Psoas muscle (tissue), 8 donors: ENCODE measurements at places on chromosomes 1 and 21.

GRCh38 chr1:204841798-204842197, 28.9 kb upstream of the NFASC start:
- DNase-seq = no peak
- H3K36me3 ChIP-seq = no peaks in the 10 kb centered on the region
- H3K27ac ChIP-seq = no peak overlapping the region

DNA sequence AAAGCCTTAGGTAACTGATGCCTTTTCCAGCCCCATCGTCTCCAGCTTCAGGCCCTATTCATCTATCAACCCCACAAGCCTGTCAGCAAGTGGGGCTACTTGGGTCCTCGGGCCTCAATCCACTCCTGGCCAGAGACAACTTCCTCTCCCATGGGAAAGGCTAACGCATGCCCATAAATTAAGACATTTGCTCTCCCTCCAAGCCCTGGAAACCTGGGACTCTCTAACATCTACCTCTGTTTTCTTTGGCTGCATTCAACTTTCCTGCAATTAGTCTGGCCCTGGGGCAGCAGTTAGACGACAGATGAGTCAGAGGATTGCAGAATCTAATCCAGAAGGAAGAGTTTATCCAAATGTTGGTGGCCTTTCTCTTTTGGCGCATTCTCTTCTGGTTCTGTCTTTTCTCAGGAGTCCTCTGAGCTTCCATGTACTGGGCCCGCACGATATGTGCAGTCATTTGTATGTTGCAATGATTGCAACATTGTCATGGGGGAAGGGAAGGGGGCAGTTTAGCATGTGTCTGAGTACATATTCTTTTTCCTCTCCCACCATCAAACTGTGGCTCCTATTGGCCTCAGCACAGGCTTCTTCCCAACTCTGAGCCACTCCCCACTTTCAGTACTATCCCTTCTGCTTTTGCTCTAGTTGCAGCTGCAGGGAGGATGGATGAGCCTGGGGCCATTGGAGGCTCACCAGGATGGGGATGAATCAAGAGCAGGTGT, 54.4 kb downstream of the NAV1 start:
- DNase-seq = peak; percentile 52
- H3K36me3 ChIP-seq = no peaks in the 10 kb centered on the region
- no peak overlapping the region for H3K27ac ChIP-seq
- H3K27me3 ChIP-seq = no peaks in the 10 kb centered on the region

DNA sequence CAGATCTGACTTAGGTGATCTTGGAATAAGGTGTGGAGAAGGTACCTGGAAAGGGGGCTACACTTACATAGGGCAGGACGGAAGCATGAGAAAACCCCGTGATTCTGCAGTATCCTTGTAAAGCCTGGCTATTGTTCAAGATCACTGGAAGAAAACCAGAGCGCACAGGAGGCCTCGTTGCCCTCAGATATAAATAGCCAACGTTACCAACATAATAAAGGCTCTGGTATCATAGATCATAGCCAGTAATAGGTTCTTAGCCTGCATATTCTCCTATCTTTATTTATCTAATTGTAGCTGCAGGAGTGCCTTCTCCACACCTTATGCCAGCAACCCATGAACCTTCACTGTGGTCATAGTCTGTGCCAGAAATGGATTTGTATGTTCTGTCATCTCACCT, 35.9 kb upstream of the MPZL1 start:
- H3K4me3 ChIP-seq = peak overlapping the region; percentile 36
- peaks cover 63% of the 10 kb centered on the region for H3K4me1 ChIP-seq
- peak overlapping the region; percentile 78 for H3K27ac ChIP-seq
- no peak for DNase-seq
- no peaks in the 10 kb centered on the region for H3K27me3 ChIP-seq

- peak; percentile 75 for DNase-seq
- peak overlapping the region; percentile 87 for H3K27ac ChIP-seq
- H3K4me1 ChIP-seq = peaks cover 19% of the 10 kb centered on the region
- H3K4me3 ChIP-seq = peak overlapping the region; percentile 74
Measured at GRCh38 chr21:16534408-16535101, 804.8 kb downstream of the USP25 start.

- no peak for DNase-seq
- no peak overlapping the region for H3K4me3 ChIP-seq
- no peaks in the 10 kb centered on the region for H3K4me1 ChIP-seq
- H3K27me3 ChIP-seq = no peaks in the 10 kb centered on the region
- no peak overlapping the region for H3K27ac ChIP-seq
- H3K36me3 ChIP-seq = no peaks in the 10 kb centered on the region
Measured at GRCh38 chr1:68673771-68674170, 176.9 kb upstream of the DEPDC1 start.

DNA sequence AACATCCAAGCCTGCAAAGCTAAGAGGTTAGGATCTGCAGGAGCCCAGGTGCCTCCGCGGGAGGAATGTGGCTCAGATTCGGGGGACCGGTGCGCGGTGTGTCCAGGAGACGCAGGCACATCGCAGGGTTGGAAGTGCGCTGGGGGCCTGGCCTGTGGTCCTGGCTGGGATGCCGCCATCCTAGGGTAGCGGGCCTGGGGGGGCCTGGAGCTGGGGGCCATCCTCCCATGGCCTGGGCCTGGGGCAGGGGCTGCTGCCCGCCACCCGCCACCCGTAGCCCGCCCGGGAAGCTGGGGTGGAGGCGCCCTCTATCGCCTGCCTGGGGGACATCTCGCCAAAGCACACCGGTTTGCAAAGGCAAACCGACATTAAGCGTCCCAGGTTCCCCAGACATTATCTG, 170.6 kb upstream of the ARHGEF16 start:
- peaks cover 2% of the 10 kb centered on the region for H3K27me3 ChIP-seq
- H3K4me1 ChIP-seq = no peaks in the 10 kb centered on the region
- H3K4me3 ChIP-seq = no peak overlapping the region
- DNase-seq = no peak
- no peaks in the 10 kb centered on the region for H3K36me3 ChIP-seq
- H3K27ac ChIP-seq = no peak overlapping the region

- H3K27ac ChIP-seq = no peak overlapping the region
- H3K36me3 ChIP-seq = no peaks in the 10 kb centered on the region
- no peak for DNase-seq
- no peak overlapping the region for H3K4me3 ChIP-seq
- no peaks in the 10 kb centered on the region for H3K4me1 ChIP-seq
Measured at GRCh38 chr1:24984300-24984699, 54.2 kb upstream of the RUNX3 start.

DNA sequence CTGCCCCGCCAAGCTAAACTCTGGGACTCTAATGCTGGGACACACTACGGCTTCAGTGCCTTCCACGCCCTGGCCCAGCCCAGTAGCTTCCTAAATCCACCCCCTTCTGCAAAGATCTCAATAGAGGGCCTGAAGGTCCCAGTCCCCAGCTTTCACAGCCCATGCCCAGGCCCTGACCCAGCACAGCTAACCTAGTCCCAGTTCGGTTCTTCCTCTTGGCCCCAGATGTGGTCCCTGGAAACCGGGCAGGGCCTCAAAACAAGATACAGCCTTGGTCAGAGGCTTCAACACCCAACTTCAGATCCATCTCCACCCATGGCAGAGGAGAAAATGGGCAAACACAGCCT, 646 bp upstream of the PDZK1IP1 start:
- H3K27ac ChIP-seq = peak overlapping the region; percentile 72
- DNase-seq = no peak
- H3K4me1 ChIP-seq = peaks cover 15% of the 10 kb centered on the region
- peak overlapping the region; percentile 38 for H3K4me3 ChIP-seq

DNA sequence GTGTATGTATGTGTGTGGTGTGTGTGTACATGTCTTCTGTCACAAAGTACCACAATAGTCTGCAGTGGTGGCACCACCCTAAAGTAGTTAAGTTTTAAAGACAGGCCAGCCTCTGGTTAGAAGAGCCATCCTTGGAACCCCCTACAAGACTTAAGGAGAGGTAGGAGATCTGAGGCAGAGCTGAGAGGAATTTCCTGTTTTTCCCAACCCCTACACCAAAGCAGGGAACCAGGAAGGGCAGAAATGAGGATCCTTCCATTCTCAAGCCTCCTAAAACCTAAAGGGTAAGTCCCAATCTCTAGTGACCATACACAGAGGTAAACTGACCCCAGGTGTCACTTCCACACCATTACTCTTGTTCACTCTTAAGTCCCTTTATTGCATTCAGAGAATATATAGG, 11.1 kb downstream of the PEA15 start:
- DNase-seq = no peak
- peaks cover 19% of the 10 kb centered on the region for H3K4me1 ChIP-seq
- H3K4me3 ChIP-seq = no peak overlapping the region
- H3K36me3 ChIP-seq = peaks cover 16% of the 10 kb centered on the region

- no peaks in the 10 kb centered on the region for H3K36me3 ChIP-seq
- no peaks in the 10 kb centered on the region for H3K27me3 ChIP-seq
- peak overlapping the region; percentile 59 for H3K4me3 ChIP-seq
- no peak overlapping the region for H3K27ac ChIP-seq
Measured at GRCh38 chr1:201647722-201648065, 108.8 kb downstream of the NAV1 start.

DNA sequence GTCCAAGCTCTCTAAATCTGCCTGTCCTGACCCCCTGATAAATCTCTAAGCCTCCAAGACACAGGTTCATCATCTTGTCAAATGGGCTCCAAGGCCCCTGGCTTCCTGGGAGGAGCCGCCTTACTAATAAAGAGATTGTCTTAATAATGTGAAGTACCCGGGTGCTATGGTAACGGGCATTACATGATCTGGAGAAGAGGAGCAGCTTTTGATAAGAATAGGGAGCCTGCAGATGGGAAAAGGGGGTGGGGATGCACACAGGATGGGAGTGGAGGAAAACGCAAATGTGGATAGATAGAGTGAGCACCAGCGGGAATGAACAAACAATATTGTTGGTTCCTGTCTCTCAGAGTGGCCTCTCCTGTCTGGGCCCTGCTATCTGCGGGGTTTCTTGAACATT, 11.9 kb upstream of the RXRG start:
- DNase-seq = no peak
- H3K27me3 ChIP-seq = no peaks in the 10 kb centered on the region
- H3K4me1 ChIP-seq = peaks cover 7% of the 10 kb centered on the region
- no peak overlapping the region for H3K4me3 ChIP-seq

GRCh38 chr1:235883261-235883927, 16.7 kb upstream of the LYST start:
- peaks cover 5% of the 10 kb centered on the region for H3K4me1 ChIP-seq
- H3K27me3 ChIP-seq = no peaks in the 10 kb centered on the region
- H3K4me3 ChIP-seq = peak overlapping the region; percentile 4
- peak; percentile 90 for DNase-seq
- peak overlapping the region; percentile 4 for H3K27ac ChIP-seq
- H3K36me3 ChIP-seq = no peaks in the 10 kb centered on the region

GRCh38 chr1:48667782-48668181, 108.9 kb downstream of the BEND5 start:
- no peaks in the 10 kb centered on the region for H3K27me3 ChIP-seq
- no peak overlapping the region for H3K27ac ChIP-seq
- H3K4me1 ChIP-seq = no peaks in the 10 kb centered on the region

DNA sequence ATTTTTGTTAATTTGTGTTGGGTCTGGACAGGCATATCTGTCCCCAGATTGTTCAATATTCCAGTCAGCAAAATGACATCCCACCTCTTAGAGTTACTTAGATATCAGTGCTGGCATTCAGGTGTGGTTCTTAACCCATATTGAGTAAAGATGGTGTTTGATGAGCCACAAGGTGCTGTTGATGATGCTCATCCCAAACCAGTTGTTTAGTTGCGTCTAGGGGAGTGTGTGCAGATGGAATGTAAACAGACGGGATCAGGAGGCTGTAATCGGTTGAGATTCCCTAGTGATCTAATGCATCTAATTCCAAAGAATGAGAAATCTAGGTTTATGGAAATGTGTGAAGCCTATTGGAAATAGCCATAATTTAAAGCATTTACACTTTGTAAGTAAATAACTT, 1.1 kb downstream of the HOOK1 start:
- H3K4me1 ChIP-seq = no peaks in the 10 kb centered on the region
- DNase-seq = no peak
- no peak overlapping the region for H3K4me3 ChIP-seq
- H3K27me3 ChIP-seq = peaks cover 10% of the 10 kb centered on the region

DNA sequence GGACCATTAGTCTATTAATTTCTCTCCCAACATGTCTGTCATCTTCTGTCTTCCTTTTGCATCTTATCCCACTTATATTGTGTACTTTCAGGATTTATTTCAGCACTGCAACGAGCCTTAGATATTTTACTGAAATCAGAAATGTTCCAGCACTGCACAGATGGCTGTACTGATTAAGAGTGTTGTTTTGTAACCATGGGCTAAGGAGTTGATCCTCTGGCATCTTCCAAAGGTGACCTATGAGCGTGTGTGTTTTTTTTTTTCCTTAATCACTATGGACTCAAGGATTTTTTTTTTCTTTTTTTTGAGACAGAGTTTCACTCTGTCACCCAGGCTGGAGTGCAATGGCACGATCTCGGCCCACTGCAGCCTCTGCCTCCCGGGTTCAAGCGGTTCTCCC, 7.1 kb upstream of the DDX59 start:
- no peak for DNase-seq
- no peaks in the 10 kb centered on the region for H3K4me1 ChIP-seq
- no peak overlapping the region for H3K27ac ChIP-seq
- H3K4me3 ChIP-seq = no peak overlapping the region

- H3K27ac ChIP-seq = no peak overlapping the region
- no peaks in the 10 kb centered on the region for H3K36me3 ChIP-seq
- no peaks in the 10 kb centered on the region for H3K4me1 ChIP-seq
- H3K4me3 ChIP-seq = peak overlapping the region; percentile 56
- no peak for DNase-seq
- H3K27me3 ChIP-seq = no peaks in the 10 kb centered on the region
Measured at GRCh38 chr21:25790122-25790877, 55.5 kb downstream of the GABPA start.

GRCh38 chr1:197884173-197884572, 18.3 kb upstream of the C1orf53 start:
- H3K36me3 ChIP-seq = no peaks in the 10 kb centered on the region
- H3K4me3 ChIP-seq = no peak overlapping the region

DNA sequence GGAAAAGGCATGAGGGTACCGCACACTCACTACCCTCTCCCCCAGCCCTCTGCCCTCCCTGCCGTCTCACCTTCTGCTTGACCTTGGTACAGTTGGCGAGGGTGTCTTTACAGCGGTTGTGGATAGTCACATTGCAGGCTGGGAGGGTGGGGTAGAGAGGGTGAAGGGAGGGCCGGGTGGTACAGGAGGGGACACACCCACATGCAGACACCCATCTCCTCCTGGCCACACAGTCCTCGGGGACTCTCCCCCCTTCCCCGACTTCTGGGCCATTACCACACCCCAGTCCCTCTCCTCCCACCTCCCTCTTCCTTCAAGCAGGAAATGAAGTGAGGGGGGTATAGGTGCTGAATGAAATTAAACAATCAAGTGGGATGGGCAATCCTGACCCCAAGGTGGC, 11.6 kb downstream of the ARHGEF2 start:
- DNase-seq = no peak
- H3K4me3 ChIP-seq = peak overlapping the region; percentile 55
- H3K27ac ChIP-seq = peak overlapping the region; percentile 89
- no peaks in the 10 kb centered on the region for H3K27me3 ChIP-seq
- peaks cover 4% of the 10 kb centered on the region for H3K36me3 ChIP-seq
- H3K4me1 ChIP-seq = peaks cover 64% of the 10 kb centered on the region

- H3K4me3 ChIP-seq = no peak overlapping the region
- no peak for DNase-seq
- H3K27ac ChIP-seq = no peak overlapping the region
- H3K4me1 ChIP-seq = peaks cover 13% of the 10 kb centered on the region
Measured at GRCh38 chr1:88982055-88982454, 10.4 kb downstream of the KYAT3 start.

- H3K4me3 ChIP-seq = no peak overlapping the region
- H3K27ac ChIP-seq = no peak overlapping the region
- no peak for DNase-seq
Measured at GRCh38 chr1:87291107-87291506, 37.6 kb upstream of the LMO4 start.

GRCh38 chr1:104190821-104191220, 441.1 kb downstream of the AMY1C start:
- H3K27me3 ChIP-seq = no peaks in the 10 kb centered on the region
- H3K4me3 ChIP-seq = no peak overlapping the region
- no peaks in the 10 kb centered on the region for H3K36me3 ChIP-seq
- H3K4me1 ChIP-seq = no peaks in the 10 kb centered on the region
- H3K27ac ChIP-seq = no peak overlapping the region
